ENCODE measurements at places on chromosomes 3 and 15.

DNA sequence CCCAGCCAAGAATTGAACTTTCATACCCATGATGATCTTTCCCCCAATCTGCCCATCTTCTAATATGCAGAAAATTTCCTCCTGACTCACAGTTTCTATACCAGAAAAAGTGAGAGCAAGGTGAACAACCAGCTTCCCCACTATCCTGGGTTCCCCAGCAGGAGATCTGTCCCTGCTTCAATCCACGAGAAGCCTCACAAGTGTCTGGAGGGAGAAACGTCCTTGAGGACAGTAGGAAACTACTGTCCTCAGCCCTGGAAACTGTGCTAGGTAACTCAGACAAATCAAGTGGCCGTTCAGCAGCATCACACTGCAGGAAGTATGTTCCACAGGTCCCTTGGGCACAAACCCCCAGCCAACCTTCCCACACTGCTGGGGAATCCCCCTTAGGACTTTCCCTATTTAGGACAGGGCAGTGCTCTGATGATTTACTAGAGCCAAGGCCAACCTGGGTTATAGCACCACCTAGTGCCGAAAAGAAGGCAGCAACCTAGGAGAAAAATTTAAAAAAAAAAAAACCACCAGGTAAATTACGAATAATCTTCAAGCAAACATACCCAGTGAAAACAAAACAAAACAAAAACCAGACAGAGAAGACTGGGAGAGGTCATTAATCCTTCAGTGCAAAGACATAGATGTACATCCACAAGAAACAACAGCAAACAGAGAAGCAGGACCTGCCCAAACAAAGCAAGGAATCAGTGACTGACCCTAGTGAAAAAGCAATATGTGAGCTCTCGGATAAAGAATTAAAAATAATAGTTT, 36.0 kb downstream of the MORC1 start:
- no peak for DNase-seq

- no peak for DNase-seq
Observed at GRCh38 chr3:72248869-72249268, 463.9 kb upstream of the PROK2 start.

DNA sequence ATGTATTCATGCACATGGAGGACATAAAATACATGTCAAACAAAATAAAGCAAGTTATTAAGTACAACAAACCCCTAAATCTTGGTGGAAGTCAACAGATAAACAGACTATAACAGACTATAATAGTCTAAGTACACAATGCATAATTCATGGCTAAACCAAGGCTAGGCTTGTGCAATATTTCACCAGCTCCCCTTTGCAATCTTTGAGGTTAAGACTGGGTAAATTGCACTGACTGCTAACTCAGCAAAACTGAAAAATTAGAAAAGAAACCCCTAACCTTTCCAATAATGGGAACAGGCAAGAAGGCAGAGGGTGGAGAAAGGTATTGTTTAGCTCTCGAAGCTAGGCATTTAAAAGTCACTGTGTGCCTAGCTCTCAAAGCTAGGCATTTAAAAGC, 304.9 kb upstream of the WNT5A start:
- no peak for DNase-seq

- no peak for DNase-seq
Observed at GRCh38 chr3:123447749-123448517, 957 bp downstream of the ADCY5 start.

DNA sequence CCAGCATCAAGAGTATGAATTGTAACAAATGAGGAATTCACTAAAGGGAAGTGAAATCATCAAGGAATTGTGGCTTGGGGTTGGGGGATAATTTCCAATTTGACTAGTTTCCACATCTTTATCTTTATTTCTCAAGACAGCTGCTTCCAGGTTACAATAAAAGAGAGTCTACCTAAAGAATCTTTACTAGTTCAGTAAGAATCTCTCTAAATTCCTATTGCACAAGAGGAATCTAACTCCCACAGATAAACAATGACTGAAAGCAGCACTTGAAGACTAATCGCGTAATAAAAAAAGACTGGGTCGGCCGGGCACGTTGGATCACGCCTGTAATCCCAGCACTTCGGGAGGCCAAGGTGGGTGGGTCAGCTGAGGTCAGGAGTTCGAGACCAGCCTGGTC, 194.4 kb downstream of the KBTBD8 start:
- no peak for DNase-seq

- DNase-seq = no peak
Observed at GRCh38 chr15:50137330-50137761, 18.3 kb upstream of the ATP8B4 start.

DNA sequence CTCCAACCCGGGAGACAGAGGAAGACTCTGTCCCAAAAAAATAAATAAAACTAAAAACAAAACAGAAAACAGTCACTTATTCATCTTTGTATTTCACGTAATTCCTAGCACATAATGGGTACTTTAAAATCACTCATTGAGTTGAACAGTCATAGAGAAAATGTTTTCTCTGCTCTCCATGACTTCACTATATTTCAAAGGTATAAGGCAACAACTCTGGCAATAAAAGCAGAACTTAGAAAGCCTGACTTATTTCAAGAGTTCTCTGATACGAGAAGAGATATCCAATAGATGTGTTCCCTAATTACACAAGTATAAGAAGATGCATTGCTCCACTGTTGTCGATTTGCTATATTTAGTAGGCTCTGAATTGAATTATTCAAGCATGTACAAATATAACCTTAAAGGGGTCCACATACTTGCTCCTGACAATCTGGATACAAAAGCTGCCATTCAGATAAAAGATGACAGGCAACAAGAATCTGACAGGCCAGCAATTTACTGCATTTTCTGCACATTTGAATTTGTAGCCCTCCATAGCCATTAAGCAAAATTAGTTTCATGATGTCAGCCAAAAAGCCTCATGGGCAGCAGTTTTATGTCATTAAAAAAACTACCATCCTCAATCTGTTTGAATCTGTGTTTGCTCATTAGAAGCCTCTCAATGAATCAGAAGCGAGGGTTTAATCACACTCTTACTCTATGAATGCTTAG, 47.9 kb downstream of the PEAK1 start:
- DNase-seq = no peak

DNA sequence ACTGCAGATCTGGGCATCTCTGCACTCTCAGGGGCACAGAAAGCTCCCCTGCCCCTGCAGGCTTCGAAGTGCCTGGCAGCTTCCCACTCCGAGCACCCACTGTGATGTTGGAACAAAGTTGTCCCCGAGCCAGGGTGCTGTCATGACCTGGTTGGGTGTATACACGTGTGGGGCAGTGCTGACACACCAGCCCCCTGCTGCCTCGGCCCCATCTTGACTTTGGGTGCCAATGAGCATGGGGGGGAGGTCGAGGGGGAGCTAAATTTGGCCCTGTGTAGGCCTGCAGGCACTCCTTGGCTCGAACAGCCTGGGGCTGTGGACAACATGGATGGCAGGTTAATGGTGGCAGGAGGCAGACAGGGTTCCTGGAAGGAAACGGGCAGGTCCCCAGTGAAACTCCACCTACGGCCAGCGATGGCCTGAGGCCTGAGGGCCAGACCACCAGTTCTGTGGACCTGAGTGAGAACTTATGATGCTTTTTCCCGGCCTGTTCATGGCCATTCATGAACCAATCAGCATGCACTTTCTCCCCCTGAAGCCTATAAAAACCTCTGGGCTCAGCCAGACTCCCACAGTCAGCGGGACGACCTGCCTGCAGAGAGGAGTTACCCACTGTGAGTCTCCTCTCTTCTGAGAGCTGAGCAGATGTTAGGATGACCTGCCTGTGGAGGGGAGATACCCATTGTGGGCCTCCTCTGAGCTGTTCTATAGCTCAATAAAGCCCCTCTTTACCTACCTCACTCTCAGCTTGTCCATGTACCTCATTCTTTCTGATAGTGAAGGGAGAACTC, 1029.1 kb upstream of the GBE1 start:
- no peak for DNase-seq

GRCh38 chr3:101146946-101147345, 153.7 kb upstream of the ABI3BP start:
- DNase-seq = no peak

DNA sequence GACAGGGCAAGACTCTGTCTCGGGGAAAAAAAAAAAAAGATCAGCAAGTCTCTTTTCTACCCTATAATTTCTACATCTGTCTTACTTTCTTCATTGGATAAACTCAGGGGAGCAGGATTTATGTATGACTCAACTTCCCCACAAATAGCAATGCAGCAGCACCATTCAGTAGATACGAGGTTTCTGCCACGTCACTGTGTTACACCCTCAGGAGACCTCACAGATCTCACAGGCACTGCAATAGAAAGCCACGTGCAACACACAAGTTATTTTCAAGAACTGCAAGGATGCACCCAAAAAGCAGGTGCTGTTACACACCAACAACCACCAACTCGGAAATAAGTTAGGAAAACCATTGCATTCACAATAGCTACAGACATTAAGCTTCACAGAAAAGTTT, 30.2 kb downstream of the TSPAN3 start:
- DNase-seq = no peak

- DNase-seq = no peak
Observed at GRCh38 chr3:52614689-52615088, 71.0 kb downstream of the PBRM1 start.

GRCh38 chr3:194056731-194057415, 79.1 kb upstream of the HES1 start:
- DNase-seq = no peak

GRCh38 chr15:67824197-67824968, 926 bp upstream of the SKOR1 start:
- no peak for DNase-seq

DNA sequence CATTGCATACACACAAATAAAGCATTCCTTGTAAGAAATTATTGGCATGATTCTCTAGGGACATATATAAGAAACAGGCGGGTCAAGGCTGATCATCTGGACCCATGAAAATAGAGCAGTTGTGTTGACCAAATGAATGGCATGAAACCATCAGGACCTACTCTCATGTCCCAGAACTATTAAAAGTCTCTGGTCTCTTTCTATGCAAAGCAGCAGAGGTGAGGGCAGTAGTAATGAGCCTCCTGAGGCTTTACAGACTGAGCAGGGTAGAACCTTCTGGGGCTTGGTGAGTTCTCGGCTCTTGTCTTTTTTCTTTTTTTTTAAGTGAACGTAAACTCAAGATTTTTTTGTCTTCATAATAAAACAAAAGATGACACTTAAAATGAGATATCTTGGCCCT, 9.3 kb downstream of the GLDN start:
- no peak for DNase-seq

DNA sequence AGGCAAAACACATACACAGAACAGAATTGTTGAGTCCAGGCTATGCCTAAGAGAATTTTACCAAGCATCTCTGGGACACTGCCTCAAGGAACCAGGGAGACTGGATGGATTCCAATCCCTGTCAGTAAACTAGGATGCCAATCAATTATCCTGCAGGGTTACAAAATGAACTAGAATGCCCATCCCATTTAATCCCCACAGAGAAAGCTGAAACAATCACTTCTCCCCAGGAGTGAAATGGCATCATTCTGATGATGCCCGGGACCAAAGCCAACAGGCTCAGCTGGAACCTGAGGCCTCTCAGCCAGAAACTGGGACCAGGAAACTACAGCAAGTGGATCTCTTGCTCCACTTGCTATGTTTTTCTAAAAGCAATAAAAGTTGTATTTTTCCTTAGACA, 130.0 kb upstream of the TJP1 start:
- no peak for DNase-seq

DNA sequence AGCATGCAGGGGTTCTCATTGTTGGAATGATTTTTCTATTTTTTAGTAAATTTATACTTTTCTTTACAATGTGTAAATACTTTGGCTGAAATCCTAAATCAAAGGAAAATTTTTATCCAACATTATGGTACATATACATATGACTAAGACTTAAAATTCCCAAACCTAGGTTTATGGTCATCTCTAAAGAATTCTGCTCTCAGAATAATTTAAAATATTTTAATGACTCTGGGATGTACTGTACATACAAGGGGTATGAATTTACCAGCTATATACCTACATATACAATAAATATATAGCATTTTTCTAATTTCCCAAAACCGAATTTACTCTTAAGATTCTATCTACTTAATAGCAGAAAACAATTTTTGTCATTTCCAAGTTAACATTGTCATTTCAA, 137.9 kb upstream of the POU1F1 start:
- DNase-seq = no peak
